ENCODE measurements at places on chromosomes 7 and 10. TPM values are rescaled to one million over a fixed set of nuclear protein-coding genes. Genes with fewer than 3 reads are reported as not detected.

DNA sequence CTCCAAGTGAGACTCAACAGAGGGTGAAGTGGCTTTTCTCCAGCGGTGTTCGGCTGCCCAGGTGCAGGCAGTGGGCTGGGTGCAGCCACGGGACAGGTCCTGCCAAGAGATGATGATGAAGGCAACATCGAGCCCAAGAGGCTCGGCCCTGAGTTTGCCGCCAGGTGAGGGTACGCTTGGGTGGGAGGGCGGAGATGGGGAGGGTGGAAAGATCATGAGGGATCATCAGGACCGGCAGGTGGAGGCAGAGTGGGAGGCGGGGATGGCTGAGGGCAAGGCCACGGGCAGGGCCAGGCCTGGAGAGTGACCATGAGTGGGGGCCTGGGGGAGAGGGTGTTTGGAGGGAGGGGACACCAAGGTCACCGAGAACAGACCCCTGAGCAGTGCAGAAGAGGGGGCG lies 17.8 kb upstream of the AMZ1 start:
- peak; percentile 15 for DNase-seq

- no peak for DNase-seq
Observed at GRCh38 chr7:111470998-111471397, 91.3 kb downstream of the IMMP2L start.

GRCh38 chr10:46551701-46552525 lies 4.5 kb downstream of the GPRIN2 start:
- peak; percentile 12 for DNase-seq

Gene PDZD7
- under 0.01 TPM for total RNA-seq

Gene DBNL
- total RNA-seq, result 71.5 TPM

Gene ZC3HAV1
- 36.6 TPM for total RNA-seq

DNA sequence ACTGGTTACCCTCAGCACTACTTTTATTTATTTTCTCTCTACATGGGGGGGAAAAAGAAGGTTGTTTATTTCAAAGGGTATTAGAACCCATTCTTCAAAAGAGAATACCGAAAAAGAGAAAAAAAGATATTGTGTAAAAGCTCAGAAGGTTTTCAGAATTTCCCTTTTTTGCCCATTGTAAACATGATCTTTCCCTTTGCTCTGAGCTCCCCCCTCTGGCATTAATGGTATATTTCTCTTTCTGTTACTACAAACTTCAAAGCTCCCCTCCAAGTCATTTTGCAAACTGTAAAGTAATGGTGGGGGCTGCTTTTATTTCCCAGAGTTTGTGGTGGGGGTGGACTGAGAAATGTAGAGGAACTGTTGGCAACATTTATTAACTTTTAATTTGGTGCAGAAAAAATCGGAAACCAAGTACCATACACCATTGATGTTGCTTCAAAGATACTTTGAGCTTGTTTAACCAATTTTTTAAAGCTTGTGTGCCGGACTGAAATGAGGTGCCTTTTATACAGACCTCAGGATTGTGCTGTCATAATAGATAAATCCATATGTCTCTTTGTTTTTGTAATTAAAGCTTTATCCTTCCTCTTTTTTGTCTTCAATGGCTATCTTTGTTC lies 181.5 kb downstream of the EXOC4 start:
- DNase-seq, result no peak

Gene RASSF4
- total RNA-seq, result 8.4 TPM

Gene SEMA3A
- 7.8 TPM for total RNA-seq

- DNase-seq, result no peak
Observed at GRCh38 chr7:81908220-81908619, 138.4 kb upstream of the HGF start.

DNA sequence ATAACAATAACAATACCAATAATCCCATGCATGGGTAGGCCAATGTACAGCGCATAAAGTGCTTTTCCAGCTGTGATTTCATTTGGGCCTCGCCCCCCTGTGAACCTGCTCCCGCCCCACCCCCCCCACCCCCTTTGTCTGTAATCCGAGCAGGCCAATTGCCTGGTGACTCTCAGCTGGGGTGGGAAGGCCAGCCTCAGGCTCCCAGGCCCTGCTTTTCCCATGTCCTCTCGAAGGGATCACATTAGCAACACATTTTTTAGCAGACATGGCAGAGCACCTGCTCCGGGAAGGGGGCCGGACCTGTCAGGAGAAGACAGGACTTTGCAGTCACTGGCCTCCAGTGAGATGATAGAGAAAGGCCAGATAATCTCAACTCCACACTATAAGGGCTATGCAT lies 439.3 kb downstream of the RPS24 start:
- DNase-seq, result no peak

Gene CRCP
- 8.5 TPM for total RNA-seq

DNA sequence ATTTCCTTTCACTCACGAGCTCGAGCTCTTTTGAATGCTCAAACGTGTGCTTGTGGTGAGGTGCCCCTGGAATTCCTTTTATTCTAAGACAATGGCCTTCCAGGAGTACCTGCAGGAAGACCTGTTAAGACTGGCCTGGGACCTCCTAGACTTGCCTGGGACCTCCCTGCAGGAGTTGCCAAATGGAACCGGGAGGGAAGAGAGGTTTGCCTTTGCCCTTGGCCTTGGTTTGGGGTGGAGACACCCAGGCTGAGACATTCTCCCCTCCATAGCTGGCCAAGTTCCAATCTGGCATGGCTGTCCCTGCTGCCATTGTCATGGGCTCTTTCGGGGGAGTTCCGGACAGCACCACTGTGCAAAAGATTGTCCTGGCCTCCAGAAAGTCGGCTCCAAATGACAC lies 39.7 kb downstream of the DNAJB12 start:
- no peak for DNase-seq

Gene TMEM139
- 2.2 TPM for total RNA-seq

Gene HGF
- 2.6 TPM for total RNA-seq

- DNase-seq, result no peak
Observed at GRCh38 chr10:6364283-6364682, 161.6 kb downstream of the PFKFB3 start.

GRCh38 chr10:62038609-62039190 lies 137.2 kb downstream of the ARID5B start:
- DNase-seq, result peak; percentile 81

GRCh38 chr7:144822223-144822622 lies 13.6 kb downstream of the TPK1 start:
- DNase-seq, result no peak

DNA sequence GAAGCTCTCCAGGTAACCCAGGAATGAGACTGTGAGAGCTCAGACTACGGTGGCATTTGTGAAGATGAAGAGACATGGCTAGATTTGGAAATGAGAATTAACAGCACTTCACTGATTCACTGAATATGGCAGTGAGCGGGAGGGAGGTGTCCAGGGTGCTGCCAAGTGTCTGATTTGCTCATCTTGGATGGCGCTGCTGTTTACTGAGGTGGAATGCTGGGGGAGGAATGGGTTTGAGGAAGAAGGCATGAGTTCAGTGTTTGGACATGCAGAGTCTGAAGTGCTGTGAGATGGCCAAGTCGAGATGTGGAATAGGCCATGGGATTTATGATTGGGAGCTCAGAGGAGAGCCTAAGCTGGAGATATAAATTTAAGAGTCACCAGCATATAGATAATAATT lies 437.1 kb upstream of the NPVF start:
- peak; percentile 86 for DNase-seq

DNA sequence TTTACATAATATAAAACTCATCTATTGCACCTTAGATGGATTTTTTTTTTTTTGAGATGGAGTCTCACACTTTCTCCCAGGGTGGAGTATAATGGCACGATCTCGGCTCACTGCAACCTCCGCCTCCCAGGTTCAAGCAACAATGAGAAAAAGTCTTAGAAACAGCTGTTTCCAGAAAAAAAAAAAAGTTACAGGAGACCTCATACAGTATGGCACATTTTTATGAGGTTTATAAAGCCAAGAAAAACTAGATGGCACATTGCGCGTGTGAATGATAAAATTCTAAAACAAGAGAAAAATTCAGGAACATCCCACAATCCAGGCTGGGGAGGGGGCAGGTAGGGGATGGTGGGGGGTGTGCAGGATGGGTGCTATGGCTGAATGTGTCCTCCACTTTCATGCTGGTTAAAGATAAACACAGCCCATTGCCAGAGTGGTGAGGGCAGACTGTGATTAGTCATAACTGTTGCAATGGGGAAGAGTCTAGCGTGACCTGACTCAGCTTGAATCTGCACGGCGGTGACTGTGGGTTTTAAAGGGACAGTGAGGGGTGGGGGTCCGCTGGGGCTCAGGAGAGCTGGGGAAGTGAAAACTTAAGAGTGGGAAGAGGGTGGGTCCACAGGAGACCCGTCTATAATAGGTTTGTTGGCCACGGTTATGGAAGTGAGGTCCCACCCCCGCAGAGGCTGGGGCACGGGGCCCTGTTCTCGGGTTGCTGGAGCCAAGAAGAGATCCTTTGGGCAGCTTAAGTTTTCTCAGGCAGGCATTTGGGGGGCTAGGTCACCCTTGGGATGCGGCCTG lies 11.9 kb upstream of the LRRC27 start:
- DNase-seq, result no peak

- no peak for DNase-seq
Observed at GRCh38 chr10:1152386-1153250, 96.4 kb downstream of the WDR37 start.

Gene ASB10
- not detected for total RNA-seq

- no peak for DNase-seq
Observed at GRCh38 chr7:30977896-30978564, 14.3 kb downstream of the GHRHR start.

GRCh38 chr7:128026551-128026950 lies 4.7 kb downstream of the LRRC4 start:
- DNase-seq, result no peak

Gene PDE1C
- total RNA-seq, result 5.9 TPM

DNA sequence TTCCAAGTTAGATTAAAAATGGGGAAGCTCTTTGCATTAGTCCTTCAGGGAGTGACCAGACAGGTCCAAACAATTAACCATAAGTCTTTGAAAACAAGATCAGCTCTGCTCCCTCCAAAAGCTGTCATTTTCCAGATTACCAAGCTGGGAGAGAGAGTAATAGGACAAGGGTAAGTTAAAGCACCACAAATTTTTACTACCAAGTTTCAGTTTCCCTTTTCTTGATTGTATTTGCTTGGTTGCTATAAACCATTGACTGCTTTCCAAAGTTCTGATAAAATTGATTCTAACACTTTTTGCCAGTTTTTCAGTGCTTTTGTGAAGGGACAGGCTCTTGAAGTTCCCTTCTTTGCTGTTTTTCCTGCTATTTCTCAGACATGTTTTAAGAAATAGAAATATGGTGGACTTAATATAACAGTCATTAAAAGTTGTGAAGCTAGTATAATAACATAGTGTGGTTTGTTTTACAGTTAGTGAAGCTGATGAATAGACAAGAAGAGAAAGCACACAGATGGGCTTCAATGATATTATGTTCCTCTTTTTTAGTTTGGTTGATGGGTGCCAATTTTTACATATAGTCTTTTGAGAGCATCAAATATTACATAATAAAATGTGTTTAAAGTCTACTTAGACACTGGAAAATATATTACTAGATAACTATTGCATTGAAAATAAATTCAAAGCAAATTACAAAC lies 40.0 kb upstream of the ZNF365 start:
- no peak for DNase-seq

Gene HKDC1
- not detected for total RNA-seq

GRCh38 chr10:13390604-13391522 lies 42.8 kb upstream of the SEPHS1 start:
- no peak for DNase-seq

Gene ASAH2
- 1.6 TPM for total RNA-seq

All from uterus (tissue), 4 donors.